ENCODE measurements at places on chromosomes 1 and 21.
A peak's percentile ranks its signal among the peaks of the same experiment; 100 is the strongest.

- DNase-seq = no peak
- H3K27me3 ChIP-seq = no peaks in the 10 kb centered on the region
- no peak overlapping the region for H3K27ac ChIP-seq
- H3K4me1 ChIP-seq = no peaks in the 10 kb centered on the region
These were observed 183.6 kb upstream of the RAB4A start for GRCh38 chr1:229087339-229087738.

DNA sequence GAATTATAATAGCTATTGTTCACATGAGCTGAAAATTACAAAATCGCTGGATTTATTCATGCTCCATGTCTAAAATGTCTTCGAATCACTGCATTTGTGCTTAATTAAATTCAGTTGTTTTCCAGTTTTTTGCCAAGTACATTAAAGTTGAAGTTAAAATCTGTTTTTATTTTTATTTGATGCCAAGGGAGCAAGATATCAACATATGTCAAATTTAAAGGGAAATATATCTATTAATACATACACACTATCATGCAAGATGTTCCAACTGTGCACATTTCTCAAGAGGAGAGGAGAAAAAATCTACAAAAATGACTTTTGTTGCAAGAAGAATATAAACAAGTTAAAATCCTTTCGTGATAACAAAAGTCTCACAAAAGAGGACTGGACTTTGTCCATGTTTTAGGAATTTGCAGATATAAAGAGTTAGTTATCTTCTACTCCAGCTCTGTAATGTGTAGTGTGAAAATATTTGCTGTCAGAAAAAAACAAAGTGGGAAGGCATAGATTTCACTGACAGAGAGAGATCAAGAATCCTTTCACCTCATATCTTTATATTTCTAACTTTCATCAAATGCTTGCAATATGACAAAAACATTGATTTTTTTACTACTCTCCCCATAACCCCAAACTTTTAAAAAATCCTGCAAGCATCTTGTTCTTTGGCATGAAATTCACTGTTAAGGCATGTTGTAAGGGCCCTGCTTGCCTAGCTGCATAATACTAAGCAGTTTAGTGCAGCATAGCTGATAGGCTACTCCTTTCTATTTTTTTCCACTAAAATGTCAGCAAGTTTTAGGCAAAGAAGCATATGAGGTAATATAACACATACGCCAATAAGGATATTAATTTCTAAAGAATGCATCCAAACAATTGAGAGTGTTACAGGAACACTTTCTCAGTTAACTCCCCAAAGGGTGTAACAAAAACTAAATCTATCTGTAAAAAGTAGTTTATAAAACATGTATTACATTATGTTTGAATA, 340.2 kb upstream of the ADAMTS5 start:
- peak overlapping the region; percentile 50 for H3K27ac ChIP-seq
- DNase-seq = no peak
- H3K4me1 ChIP-seq = peaks cover 5% of the 10 kb centered on the region
- no peak overlapping the region for H3K4me3 ChIP-seq

- peak overlapping the region; percentile 94 for H3K4me3 ChIP-seq
- DNase-seq = no peak
- H3K36me3 ChIP-seq = no peaks in the 10 kb centered on the region
These were observed 1.4 kb downstream of the WDR26 start for GRCh38 chr1:224433041-224433691.

DNA sequence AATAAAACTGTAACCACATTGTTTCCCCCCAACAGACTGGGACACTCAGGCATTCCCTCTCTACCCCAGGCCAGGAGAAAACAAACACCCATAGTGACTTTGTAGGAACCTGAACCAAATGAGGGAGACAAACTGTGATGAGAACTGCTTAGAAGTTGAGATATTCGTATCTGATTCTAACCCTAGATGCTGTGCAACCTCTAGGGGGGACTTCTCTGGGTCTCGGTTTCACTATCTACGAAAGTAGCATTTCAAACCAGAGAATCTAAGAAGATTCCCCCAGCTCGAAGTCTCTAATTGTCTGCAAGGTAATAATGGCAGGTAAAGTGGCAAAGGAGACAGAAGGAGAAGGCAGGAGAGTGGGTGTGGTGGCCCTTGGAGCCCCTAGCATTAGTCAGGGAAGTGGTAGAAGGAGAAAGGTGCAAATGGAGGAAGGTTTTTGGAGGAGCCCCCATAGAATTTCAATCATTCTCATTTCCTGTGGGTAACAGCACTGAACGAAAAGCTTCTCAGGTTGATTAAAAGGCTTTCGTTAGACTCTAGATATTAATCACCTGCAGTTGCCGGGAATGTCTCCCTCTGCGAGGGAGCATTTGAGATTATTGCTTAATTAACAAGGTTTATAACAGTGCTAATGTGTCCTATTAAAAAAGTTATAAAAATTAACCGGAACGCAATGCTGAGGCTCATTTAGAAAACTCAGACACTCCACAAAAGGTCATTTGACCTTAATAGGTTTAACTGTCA, 46.4 kb downstream of the BEND5 start:
- H3K36me3 ChIP-seq = no peaks in the 10 kb centered on the region
- H3K27ac ChIP-seq = no peak overlapping the region
- no peak for DNase-seq
- H3K4me3 ChIP-seq = no peak overlapping the region
- no peaks in the 10 kb centered on the region for H3K4me1 ChIP-seq

DNA sequence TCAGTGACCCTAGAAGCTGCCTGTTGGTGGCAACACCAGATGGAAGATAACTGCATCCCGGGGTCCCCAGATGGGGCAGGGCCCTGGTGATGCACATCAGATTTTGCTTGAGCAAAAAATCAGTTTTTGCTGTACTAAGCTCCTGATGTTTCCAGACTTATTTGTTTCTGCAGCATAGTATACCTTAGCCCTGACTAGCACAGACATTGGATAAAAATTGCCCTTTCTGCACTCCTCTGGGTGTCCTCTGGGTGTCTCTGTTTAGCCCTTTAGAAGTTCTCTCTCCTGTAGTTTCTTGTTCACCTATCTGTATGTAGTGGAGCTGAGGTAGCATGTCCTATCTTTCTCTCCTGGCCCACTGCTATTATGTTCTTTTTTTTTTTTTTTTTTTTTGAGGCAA, 30.3 kb upstream of the PLA2G2C start:
- H3K27me3 ChIP-seq = no peaks in the 10 kb centered on the region
- DNase-seq = no peak
- H3K36me3 ChIP-seq = no peaks in the 10 kb centered on the region
- H3K4me3 ChIP-seq = no peak overlapping the region
- H3K27ac ChIP-seq = no peak overlapping the region

GRCh38 chr21:28338701-28339305, 653.9 kb downstream of the LTN1 start:
- H3K27ac ChIP-seq = peak overlapping the region; percentile 76
- H3K36me3 ChIP-seq = no peaks in the 10 kb centered on the region
- no peaks in the 10 kb centered on the region for H3K27me3 ChIP-seq
- H3K4me1 ChIP-seq = no peaks in the 10 kb centered on the region
- no peak overlapping the region for H3K4me3 ChIP-seq
- DNase-seq = no peak

- DNase-seq = no peak
- H3K27ac ChIP-seq = no peak overlapping the region
- H3K27me3 ChIP-seq = no peaks in the 10 kb centered on the region
- peaks cover 6% of the 10 kb centered on the region for H3K36me3 ChIP-seq
- H3K4me1 ChIP-seq = no peaks in the 10 kb centered on the region
- H3K4me3 ChIP-seq = no peak overlapping the region
These were observed 244.5 kb downstream of the NEGR1 start for GRCh38 chr1:72037745-72038343.

- H3K4me3 ChIP-seq = no peak overlapping the region
- no peaks in the 10 kb centered on the region for H3K36me3 ChIP-seq
- H3K27me3 ChIP-seq = no peaks in the 10 kb centered on the region
- no peak overlapping the region for H3K27ac ChIP-seq
- DNase-seq = no peak
These were observed 228.4 kb downstream of the ATG4C start for GRCh38 chr1:63012339-63012738.

- H3K27me3 ChIP-seq = no peaks in the 10 kb centered on the region
- no peaks in the 10 kb centered on the region for H3K4me1 ChIP-seq
- DNase-seq = no peak
- H3K27ac ChIP-seq = peak overlapping the region; percentile 66
These were observed 37.0 kb downstream of the IL6R start for GRCh38 chr1:154442006-154442740.

DNA sequence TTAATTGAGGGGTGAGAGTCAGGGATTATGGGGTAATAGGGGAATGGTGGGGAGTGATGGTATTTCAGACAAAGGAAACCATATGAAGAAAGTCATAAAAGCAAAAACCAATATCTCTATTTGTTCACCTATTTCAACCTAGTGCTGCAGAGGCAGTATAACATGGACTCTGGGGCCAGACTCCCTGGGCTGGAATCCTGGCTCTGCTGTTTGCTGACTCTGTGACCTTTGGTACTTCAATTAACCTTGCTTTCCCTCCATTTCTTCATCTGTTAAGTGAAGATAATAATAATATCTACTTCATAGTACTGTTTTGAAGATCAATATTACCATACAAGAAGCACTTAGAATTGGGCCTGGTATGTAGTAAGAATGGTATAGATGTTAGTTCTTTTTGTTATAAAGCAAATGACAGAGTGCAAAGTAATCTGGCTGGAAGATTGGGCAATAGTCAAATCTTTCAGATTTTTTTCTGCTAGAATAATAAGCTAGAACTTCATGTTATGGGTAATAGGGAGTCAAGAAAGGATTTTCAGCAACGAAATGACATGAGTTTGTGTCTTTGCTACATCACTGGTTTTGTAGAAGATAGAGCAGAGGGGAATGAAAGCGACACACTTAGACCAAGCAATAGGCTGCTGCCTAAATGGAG, 9.0 kb downstream of the EPHX4 start:
- no peaks in the 10 kb centered on the region for H3K27me3 ChIP-seq
- DNase-seq = no peak
- no peaks in the 10 kb centered on the region for H3K4me1 ChIP-seq
- H3K36me3 ChIP-seq = no peaks in the 10 kb centered on the region
- H3K4me3 ChIP-seq = no peak overlapping the region

- H3K36me3 ChIP-seq = no peaks in the 10 kb centered on the region
- H3K27ac ChIP-seq = no peak overlapping the region
- DNase-seq = no peak
- H3K4me3 ChIP-seq = no peak overlapping the region
- H3K27me3 ChIP-seq = no peaks in the 10 kb centered on the region
These were observed 516.9 kb downstream of the PTPRU start for GRCh38 chr1:29753244-29753643.

DNA sequence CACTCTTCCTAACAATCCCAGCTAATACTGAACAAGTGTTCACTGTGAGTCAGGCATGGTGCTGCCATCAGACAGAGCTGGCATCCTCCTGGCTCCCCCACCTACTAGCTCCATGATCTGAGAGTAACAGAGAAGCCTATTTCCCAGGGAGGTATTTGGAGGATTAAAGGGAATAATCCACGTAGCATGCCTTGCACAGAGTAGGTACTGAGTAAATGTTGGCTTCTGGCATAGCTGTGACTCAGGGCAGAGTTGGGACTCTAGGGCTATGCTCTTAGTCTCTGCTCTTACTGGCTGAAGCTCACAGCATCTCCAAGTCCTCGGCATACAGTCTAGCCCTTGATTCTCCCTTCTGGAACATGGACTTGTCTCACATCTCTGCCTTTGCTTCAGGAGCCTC, 8.2 kb downstream of the ARHGEF19 start:
- no peaks in the 10 kb centered on the region for H3K27me3 ChIP-seq
- H3K36me3 ChIP-seq = no peaks in the 10 kb centered on the region
- H3K27ac ChIP-seq = no peak overlapping the region
- H3K4me1 ChIP-seq = peaks cover 7% of the 10 kb centered on the region
- no peak overlapping the region for H3K4me3 ChIP-seq

DNA sequence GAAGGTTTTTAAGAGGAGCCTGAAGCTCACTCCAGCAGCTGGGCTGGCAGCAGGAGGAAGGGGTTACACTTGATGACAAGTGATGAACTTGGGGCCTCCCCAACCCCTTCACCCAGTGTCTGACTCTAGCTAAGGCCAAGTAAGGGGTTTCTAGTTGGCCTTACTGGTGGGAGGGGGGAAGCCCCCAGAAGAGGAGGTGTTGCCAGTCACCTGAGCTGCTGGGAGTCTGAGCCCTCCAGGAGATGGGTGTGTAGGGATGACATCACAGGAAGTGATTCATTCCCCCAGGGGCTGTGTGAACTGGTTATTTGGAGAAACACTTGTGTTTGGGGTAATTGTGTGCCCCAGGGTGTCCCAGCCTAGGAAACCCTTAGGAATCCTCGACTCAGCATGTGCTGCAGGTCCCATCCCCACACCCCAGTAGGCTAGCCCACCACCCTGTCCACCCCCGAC, 3.1 kb downstream of the PADI1 start:
- H3K27me3 ChIP-seq = no peaks in the 10 kb centered on the region
- H3K27ac ChIP-seq = no peak overlapping the region
- H3K4me1 ChIP-seq = no peaks in the 10 kb centered on the region
- DNase-seq = no peak
- no peaks in the 10 kb centered on the region for H3K36me3 ChIP-seq

GRCh38 chr1:29195881-29196291, 14.2 kb upstream of the SRSF4 start:
- H3K27me3 ChIP-seq = no peaks in the 10 kb centered on the region
- no peaks in the 10 kb centered on the region for H3K36me3 ChIP-seq
- DNase-seq = no peak
- H3K4me3 ChIP-seq = no peak overlapping the region
- H3K27ac ChIP-seq = no peak overlapping the region
- H3K4me1 ChIP-seq = no peaks in the 10 kb centered on the region

DNA sequence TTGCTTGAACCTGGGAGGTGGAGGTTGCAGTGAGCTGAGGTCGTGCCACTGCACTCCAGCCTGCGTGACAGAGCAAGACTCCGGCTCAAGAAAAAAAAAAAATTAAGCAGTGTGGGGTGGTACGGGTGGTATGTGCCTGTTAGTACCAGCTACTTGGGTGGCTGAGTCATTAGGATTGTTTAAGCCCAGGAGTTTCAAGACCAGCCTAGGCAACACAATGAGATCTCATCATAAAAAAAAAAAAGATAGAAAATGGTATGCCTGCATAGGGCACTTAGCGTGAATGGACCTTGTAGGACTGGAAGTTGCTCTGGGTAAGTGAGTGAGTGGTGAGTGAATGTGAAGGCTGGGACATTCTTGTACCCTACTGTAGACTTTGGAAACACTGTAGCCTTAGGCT, 37.0 kb downstream of the TBCE start:
- no peak for DNase-seq
- no peaks in the 10 kb centered on the region for H3K4me1 ChIP-seq
- no peak overlapping the region for H3K27ac ChIP-seq
- H3K4me3 ChIP-seq = no peak overlapping the region
- no peaks in the 10 kb centered on the region for H3K36me3 ChIP-seq

GRCh38 chr1:202821467-202821866, 10.7 kb downstream of the PCAT6 start:
- no peak for DNase-seq
- H3K27me3 ChIP-seq = no peaks in the 10 kb centered on the region
- no peaks in the 10 kb centered on the region for H3K36me3 ChIP-seq
- no peak overlapping the region for H3K4me3 ChIP-seq
- H3K4me1 ChIP-seq = no peaks in the 10 kb centered on the region
- H3K27ac ChIP-seq = no peak overlapping the region

- H3K4me3 ChIP-seq = no peak overlapping the region
- H3K4me1 ChIP-seq = no peaks in the 10 kb centered on the region
- H3K36me3 ChIP-seq = no peaks in the 10 kb centered on the region
- no peak overlapping the region for H3K27ac ChIP-seq
- DNase-seq = no peak
- H3K27me3 ChIP-seq = no peaks in the 10 kb centered on the region
These were observed 1620.1 kb downstream of the BRINP3 start for GRCh38 chr1:188857526-188858087.

- H3K4me3 ChIP-seq = no peak overlapping the region
- no peaks in the 10 kb centered on the region for H3K36me3 ChIP-seq
- no peak overlapping the region for H3K27ac ChIP-seq
- H3K4me1 ChIP-seq = no peaks in the 10 kb centered on the region
- H3K27me3 ChIP-seq = no peaks in the 10 kb centered on the region
- no peak for DNase-seq
These were observed 447.6 kb upstream of the PRMT6 start for GRCh38 chr1:106608841-106609240.
